M059J (cell line): ENCODE measurements at places on chromosomes 12 and 14. TPM values are rescaled to one million over a fixed set of nuclear protein-coding genes. Genes with fewer than 3 reads are reported as not detected.

CLEC7A gene
- total RNA-seq = 38.9 and 40.5 TPM in 2 replicates

GRCh38 chr14:80271389-80271788 lies 60.1 kb upstream of the DIO2 start:
- DNase-seq = no peak

DNA sequence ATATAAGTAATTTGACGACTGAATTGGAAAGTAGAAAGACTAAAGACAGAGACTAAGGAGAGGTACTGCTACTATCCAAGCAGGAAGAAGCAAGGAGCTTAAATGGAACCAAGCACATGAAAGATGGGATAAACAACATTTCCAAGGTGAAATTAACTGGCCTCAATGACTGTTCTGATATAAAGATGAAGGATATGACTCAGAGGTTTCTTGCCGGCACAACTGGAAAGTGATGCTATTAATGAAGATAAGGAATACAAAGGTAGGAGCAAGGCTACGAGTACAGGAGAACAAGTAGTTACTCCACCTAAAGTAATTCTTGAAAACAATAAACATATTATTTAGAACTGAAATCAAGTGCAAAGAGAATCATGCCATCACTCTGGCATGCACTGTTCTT lies 6.4 kb downstream of the SNX6 start:
- DNase-seq = peak; percentile 38

DNA sequence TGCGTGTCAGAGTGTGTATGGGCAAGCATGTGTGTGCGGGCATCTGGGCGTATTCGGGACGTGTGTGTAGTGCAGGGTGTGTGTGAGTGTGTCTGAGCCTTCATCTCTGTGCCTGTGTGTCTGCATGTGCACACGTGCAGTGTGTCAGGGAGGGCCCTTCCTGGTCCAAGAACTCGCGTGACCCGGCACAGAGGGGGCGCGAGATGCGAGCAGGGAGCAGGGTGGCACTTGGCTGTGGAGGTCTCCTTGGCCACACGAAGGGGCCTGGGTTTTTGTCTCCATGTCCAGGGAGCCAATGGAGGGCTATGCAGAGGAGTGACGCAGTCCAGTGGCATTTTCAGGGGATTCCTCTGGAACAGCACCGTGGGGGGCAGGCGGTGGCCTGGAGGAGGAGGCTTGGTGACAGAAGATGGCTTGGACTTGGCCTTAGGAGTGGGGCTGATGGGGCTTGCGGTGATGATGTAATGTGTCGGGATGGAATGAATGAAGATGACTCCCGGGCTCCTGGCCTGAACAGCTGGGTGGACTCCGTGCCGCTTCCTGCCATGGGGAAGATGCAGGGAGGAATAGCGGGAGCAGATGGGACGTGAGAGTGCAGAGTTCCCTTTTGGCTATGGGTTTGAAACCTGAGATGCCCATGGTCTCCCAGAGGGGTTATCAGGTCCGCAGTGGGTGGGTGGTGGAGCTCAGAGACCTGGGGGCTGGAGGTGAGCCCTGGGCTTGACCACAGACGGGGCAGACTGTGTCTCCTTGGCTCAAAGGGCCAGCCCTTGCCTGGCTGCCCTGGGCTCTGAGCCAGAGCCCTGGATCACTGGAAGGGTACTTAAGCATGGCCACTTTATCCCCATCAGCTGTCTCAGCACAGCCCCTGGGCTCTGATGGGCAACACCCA lies 208.3 kb downstream of the PHETA1 start:
- no peak for DNase-seq

DNA sequence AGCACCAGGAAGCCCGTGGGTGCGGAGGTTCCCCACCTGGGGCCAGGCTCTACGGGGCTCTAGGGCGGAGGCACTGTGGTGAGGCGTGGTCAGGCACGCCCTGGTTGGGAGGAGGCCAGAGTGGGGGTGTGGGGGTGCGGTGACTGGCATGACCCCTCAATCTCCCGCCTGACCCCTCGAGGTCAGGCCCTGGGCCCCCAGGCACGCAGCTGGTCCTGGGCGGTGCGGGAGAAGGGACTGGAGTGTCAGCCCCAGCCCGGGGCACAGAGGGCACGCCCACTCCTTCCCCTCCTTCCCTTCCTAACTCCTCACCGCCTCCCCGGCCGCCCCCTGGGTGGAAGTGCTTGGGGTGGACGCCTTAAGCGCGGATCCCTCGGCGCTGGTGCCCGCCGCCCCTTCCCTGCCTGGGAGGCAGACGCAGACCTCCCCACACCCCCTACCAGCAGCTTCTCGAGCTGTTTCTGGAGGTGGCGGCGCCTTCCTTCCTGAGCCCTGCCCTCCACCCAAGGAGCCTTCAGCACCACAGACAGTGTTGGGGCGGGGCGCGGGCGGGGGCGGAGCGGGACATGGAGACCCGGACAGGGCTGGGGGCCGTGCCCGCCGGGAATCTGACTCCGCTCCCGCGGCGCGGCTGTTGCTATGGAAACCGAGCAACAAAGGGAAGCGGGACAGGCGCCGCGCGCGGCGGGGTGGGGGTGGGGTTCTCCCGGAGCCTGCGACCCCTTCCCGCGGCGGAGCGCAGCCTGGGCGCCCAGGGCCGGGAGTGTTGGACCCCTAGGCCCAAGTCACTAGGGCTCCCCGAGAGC lies 741 bp upstream of the CRIP2 start:
- DNase-seq = peak; percentile 85

DNA sequence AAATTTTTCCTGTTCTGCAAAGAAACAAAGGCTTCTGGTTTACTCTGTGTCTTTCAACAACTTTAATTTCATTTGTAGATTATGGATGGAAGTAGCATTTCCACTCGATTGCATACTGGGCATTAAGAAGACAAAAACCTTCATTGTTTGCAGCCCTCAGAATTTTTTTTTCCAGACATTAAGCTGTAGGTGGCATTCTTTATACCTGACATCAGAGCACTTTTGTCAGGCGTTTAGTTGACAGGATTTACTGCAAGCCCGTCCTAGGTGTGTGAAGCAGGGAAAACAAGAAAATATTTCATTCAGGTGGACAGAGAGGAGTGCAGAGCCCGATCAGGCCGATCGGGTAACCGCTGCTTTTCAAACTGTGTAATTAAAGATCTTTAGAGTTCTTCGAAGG lies 107.5 kb downstream of the TMEM260 start:
- no peak for DNase-seq

ALX1 gene
- total RNA-seq = 0.27 TPM in 1 of 2 replicates, not detected in the other

RDH11 gene
- 127 and 140 TPM in 2 replicates for total RNA-seq

DNA sequence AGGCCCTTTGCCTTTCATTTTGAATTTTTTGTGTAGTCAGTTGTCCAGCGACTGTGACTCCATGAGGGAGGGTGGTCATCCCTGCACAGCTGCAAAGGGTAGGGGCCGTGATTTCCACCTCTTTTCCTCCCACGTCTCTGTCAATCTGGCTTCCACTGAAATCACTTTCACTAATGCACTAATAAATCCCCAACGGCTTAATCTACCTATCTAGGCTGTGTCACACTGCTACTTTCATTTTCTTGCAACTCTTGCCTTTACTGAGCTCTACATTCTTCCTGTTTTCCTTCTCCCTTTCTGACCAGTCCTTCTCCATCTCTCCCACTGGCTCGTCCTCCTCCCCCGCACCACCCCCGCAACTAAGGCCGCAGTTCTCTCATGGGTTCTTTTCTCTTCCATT lies 212.3 kb upstream of the FOXN3 start:
- no peak for DNase-seq

SDR9C7 gene
- not detected in 2 replicates for total RNA-seq

NPFF gene
- total RNA-seq = not detected in 2 replicates
